ENCODE measurements at places on chromosomes 6 and 20.

DNA sequence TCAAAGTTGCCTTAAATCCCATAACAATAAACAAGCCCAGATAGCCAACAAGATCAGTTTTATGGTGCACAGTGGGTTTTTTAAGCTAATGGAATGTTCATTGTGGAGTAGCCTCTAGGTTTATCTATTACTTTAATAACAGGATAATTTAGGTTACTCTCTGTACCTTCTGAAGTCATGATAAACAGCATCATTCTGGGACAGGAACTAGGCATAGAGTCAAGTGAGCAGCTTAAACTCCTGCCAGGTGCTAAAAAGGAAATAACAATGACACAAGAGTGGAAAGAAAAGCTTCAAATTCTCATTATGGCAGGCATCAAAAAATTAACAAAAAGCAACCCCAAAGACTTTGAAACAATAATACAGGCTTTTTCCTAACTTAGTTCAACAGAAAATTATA is 228.8 kb downstream of the HACE1 start:
- DNase-seq, result no peak

GRCh38 chr6:16409531-16410441 is 171.4 kb downstream of the GMPR start:
- DNase-seq, result peak; percentile 12

- DNase-seq, result peak; percentile 18
These were observed 10.9 kb downstream of the ZNF217 start for GRCh38 chr20:53582574-53583351.

DNA sequence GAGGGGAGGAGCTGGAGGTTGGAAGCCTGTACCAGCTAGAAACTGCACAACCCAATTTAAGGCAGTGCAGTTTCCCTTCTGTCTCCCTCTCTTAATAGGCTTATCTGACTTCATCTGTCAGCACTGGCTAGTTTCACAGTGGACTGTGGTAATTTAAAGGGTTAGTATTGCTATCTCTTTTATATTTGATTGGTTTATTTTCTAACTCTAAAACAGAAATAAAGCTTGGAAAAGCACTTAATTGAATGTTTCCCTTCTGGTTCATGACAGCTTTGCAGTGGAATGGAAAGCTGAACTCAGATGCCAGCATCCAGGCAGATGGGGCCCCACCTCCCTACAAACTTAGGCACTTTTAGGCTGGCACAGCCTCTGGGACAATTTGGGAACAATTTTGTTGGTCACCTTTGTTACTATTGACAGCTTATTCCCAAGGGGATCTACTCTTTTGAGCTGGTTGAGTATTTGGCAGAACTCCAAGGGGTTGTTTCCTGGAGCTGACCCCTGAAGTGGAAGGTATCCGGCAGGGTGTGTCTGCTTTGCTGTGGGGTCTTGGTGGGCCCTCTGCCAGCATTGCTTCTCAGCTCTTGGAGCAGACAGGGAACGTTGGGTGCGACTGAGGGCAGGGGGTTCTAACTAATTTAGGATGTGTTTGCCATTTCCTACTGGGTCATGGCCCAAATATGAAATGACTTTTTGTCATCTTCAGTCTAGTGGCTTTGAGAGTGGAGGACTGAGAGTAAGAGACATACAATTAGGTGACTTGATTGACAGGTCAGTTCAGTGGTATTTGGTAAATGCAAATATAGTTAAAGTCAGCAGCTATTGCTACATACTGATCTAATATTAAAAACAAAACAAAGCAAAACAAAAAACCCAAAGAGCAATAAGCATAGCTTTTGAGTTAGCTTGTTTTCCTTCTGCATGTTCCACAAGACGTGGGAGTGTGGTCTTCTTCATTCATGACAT is 9.3 kb downstream of the SH3BGRL2 start:
- no peak for DNase-seq

- DNase-seq, result no peak
These were observed 72.2 kb upstream of the NAA20 start for GRCh38 chr20:19944772-19945459.

GRCh38 chr6:45645302-45645701 is 267.6 kb upstream of the SUPT3H start:
- no peak for DNase-seq

DNA sequence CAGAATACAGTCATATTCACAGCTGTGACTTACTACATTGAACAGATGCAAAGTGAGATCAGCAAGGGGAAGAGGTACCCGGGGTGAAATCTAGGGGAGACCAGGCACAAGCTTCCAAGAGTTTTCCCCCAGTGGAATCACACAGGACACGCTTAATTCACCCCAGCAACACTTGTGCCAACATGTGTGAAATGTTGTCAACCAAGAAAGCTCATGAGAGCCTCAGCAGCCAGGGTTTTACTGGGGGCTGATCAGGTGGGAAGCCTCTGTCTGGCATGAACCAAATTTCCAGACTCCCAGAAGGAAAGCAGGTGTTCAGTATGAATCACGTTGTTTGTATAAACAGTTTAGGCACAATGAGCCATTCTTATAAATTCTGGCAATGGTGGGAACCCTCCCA is 6.9 kb upstream of the RTF2 start:
- no peak for DNase-seq

- DNase-seq, result no peak
These were observed 17.2 kb upstream of the AHI1 start for GRCh38 chr6:135514706-135515105.

GRCh38 chr6:134235937-134236751 is 81.8 kb downstream of the SGK1 start:
- DNase-seq, result no peak

DNA sequence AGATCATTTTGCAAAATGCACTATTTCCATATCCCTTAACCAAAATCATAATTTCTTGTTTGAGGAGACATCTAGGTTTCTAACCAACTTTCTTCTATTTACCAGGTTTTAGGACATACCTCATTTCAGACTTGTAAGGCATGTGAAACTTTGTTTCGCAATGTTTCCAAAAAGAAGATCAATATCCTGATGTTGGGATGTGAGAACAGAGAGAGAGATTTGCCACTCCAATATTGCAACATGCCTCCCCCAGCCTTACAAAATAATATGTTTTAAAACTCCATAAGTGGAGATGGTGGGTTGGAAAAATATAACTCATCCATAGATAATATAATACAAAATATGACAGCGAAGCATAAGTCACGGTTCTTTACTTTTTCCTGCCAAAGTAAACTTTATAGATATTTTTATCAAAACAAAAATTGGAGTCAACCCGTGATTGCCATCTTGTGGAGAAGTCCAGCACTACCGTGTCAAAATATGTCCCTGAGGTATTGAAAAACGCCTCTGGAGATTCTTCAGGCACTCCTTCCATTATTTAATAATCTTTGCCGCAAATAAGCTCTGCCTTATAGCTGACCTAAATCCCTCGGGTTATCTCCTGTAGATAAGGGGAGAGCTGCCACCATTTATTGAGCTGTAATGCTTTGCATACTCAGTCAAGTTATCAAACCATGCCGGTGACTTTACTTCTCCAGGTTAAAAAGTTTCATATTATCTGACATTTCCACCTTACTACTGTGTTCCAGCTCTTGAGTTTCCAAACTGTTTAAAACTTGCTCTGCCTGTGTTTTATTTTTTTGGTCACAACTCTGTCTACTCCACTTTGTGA is 534.2 kb downstream of the HACE1 start:
- no peak for DNase-seq

GRCh38 chr20:34680586-34681175 is 3.8 kb upstream of the PIGU start:
- no peak for DNase-seq

DNA sequence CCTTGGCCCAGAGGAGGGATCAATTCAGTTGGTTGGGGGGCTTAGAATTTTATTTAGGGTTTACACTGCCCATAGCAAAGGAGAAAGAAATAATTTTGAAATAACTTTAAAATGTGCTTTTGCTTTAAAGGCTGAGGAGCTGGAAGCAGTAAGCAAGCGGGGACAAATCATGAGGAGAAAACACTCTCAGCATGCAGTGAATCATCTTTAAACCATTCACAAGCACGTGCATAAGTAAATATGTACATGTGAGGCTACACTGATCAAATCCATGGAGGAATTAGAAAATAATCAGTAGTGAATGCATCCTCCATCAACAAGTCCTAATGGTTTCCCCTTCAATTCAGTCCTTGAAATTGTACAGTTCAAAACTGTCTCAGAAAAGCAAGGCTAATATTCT is 181.0 kb downstream of the MTFR2 start:
- no peak for DNase-seq

DNA sequence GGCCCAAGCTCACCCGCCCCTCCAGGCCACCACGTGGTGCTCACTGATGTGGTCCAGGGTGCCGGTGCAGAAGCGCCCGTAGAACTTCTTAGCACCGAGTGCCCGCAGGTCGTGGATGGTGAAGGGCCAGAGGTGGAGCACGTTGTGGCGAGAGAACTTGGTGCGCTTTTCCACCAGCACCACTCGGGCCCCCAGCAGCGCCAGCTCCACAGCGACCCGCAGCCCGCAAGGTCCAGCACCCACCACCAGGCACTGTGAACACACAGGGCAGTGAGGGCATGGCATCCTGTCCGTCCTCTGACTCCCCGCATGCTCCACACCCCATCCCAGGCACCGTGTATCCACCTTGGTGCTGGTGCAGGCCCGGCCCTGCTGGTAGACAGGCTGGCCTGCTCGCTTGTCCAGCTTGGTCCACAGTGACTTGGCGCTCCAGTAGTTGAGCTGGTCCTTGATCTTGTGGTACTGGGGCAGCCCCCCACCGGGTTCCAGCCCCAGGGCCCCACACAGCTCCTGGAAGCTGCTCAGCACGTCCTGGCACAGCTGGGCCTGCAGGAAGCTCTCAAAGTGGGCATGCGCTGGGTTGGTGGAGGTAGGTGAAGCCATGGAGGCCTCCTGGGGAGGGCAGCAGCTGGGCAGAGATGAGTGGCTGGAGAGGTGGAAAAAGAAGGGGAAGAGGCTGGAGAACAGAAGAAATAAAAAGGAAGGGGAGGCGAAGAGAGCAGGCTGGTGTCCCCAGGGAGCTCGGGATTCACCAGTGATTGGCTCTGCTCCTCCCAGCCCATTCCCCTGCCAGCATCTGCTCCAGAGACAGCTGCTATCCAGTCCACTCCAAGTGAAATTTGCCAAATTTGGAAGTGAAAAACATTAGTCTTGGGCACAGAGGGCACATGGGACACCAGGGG is 1.7 kb downstream of the MICAL1 start:
- no peak for DNase-seq

GRCh38 chr6:111276736-111277135 is 189.4 kb downstream of the SLC16A10 start:
- DNase-seq, result no peak

Measured in stimulated activated CD4-positive, alpha-beta T cell treated with anti-CD3 and anti-CD28 coated beads, TNF-alpha, amount 100 ng/mL, for 1 hour (primary cell).